ENCODE measurements at places on chromosomes 3 and 15. TPM values are rescaled to one million over a fixed set of nuclear protein-coding genes. Genes with fewer than 3 reads are reported as not detected.

CLDN18 gene
- not detected for total RNA-seq

SNAP23 gene
- 23.5 TPM for total RNA-seq

PAK6 gene
- 10.1 TPM for total RNA-seq

LSAMP gene
- 5.0 TPM for total RNA-seq

B3GNT5 gene
- 2.0 TPM for total RNA-seq

BCHE gene
- 5.5 TPM for total RNA-seq

CHRNA7 gene
- total RNA-seq = 1.2 TPM

SPATA12 gene
- total RNA-seq = not detected

DLL4 gene
- 11.1 TPM for total RNA-seq

ZMYND10 gene
- total RNA-seq = not detected

IL17RE gene
- total RNA-seq = 0.78 TPM

ACKR4 gene
- total RNA-seq = 2.8 TPM

DNA sequence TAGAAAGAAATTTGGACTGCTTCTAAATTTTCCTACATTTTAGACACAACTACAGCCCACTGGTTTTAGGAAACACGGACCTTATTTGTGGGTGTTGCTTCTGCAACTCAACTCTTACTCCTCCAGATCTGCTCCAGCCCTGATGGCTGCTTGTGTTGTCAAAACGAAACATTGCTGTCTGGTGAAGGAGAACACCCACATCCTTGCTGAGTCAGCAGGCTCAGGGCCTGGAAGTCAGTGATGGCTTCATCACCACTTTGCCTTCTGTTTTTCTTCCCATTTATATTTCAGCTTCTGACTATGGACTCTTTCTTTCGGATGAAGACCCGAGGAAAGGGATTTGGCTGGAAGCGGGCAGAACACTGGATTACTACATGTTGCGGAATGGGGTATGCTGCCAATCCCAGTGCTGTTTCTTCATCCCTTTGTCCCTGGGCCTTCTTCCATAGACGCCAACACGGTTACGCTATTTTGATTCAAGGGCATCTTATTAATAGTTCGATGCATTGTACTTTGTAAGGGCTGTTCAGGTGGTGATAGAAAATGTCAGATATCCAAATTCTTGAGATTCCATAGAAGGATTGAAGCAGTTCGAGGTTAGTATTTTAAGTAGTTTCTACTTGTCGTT, 392.6 kb upstream of the TPM1 start:
- DNase-seq = peak; percentile 53

GRCh38 chr3:123481722-123482457, 33.0 kb upstream of the ADCY5 start:
- no peak for DNase-seq

GRCh38 chr3:40022297-40022827, 213.0 kb downstream of the MYRIP start:
- DNase-seq = no peak

GRCh38 chr3:178810181-178810580, 261.4 kb downstream of the ZMAT3 start:
- DNase-seq = no peak

DNA sequence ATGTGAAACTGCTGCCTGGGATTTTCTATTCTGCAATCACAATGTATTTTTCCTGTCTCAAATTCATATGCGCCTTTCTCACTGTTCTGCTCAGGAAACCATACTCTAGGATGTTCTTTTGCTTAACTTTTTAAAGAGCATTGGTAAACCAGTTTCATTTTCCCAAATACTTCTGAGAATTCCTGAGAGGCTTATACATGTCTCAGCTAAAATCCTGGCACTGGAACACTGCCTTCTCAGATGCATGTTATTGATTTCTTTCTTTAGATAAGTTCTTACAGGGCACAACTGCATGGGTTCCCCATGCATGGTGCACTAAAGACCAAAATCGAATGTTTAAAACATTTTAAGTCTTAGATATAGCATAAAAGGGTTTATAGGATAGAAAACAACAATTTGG, 178.3 kb upstream of the PLSCR5 start:
- no peak for DNase-seq

DNA sequence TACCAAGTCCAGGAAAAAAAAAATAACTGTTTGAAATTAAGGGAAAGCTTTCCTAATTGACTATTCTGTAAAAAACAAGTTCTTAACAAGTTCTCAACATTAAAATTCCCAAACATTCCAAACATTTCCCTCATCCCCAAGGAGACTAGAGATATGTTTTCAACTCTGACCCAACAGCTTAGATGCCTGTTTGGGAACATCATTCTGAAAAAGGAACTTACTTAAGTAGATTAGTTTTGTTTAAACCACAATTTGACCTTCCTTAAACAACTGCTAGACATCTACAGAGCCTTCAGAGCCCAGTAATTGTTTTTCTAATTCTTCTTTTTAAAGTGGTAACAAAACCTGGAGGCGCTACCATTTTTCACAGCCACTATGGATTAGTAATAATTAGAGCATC, 12.8 kb downstream of the UBR1 start:
- DNase-seq = no peak

- DNase-seq = no peak
These were observed 17.7 kb downstream of the MAGEF1 start for GRCh38 chr3:184694133-184694665.

- DNase-seq = no peak
These were observed 24.8 kb downstream of the IGF1R start for GRCh38 chr15:98673133-98673532.

DNA sequence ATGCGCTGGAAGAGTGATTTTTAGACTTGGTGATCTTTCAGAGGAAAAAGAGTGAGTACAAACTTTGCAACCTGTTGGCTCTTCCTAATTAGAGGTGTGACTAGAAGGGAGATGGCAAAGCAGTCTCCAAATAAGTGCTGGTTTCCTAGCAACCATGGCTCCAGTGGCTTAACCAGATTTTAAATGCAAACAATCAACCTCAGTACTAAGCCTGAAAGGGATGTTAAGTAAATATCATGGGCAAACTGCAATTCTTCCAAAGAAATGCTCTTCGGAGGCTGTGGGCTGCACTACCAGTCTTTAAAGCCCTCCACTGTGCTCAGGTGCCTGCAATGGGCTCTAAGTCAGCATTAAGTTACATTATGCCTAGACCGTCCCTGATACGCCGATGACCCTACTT, 678.1 kb upstream of the CCDC54 start:
- DNase-seq = no peak

- DNase-seq = no peak
These were observed 213.2 kb downstream of the KCNMB2 start for GRCh38 chr3:178749471-178749870.

GRCh38 chr15:29601811-29602210, 220.5 kb downstream of the TJP1 start:
- DNase-seq = no peak

- no peak for DNase-seq
These were observed 1.3 kb downstream of the SCG5 start for GRCh38 chr15:32642667-32643435.

DNA sequence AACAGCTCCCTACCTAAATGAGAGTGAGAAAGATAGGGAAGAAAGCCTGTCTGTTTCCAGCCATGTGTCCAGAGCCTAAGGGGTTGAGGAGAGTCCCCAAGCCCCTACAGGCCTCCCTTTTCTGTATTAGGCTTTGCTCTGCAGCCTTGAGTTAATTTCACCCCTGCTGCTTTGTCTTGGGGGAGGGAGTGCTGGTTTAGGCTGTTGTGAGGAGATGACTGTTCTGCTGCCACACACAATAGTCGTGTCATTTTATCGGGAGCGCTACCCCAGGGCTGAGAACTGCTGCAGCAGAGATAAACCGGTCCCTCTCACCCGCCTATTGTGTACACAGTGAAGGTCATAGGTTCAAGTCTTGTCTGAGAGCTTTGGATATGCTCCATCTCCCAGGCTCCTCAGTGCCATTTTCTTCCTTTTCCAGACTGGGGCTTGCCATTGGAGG, 1.4 kb downstream of the ZNF609 start:
- no peak for DNase-seq

DNA sequence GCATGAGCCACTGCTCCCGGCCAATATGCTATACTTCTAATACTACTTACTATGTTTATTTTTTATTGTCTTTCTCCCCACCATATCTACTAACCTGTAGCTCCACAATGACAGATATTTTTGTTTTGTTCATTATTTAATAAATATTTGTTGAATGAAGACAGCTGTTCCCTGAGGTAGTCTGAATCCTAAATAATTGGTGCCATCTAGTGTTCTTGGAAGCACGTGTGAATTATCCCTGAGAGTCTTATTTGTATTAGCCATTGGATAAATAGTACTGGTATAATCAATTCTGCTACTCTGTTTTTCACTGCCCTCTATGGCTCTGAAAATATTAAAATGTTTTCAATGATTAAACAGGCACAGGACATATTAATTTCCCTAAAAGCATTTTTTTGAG, 5.6 kb upstream of the APPL1 start:
- DNase-seq = no peak

- DNase-seq = no peak
These were observed 79.3 kb downstream of the EEFSEC start for GRCh38 chr3:128232376-128233178.

GRCh38 chr3:156259896-156260295, 139.5 kb downstream of the KCNAB1 start:
- DNase-seq = no peak

DNA sequence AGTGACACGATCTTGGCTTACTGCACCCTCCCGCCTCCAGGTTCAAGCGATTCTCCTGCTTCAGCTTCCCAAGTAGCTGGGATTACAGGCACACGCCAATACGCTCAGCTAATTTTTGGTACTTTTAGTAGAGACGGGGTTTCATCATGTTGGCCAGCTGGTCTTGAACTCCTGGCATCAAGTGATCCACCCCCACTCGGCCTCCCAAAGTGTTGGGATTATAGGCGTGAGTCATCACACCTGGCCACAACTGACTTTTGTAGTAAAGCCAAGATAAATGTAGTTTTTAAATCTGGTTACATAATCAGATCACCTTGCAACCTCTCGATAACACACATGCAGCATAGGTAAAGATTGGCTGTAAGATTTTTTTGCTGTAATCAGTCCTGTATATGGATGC, 657.5 kb upstream of the DPPA4 start:
- DNase-seq = no peak

DNA sequence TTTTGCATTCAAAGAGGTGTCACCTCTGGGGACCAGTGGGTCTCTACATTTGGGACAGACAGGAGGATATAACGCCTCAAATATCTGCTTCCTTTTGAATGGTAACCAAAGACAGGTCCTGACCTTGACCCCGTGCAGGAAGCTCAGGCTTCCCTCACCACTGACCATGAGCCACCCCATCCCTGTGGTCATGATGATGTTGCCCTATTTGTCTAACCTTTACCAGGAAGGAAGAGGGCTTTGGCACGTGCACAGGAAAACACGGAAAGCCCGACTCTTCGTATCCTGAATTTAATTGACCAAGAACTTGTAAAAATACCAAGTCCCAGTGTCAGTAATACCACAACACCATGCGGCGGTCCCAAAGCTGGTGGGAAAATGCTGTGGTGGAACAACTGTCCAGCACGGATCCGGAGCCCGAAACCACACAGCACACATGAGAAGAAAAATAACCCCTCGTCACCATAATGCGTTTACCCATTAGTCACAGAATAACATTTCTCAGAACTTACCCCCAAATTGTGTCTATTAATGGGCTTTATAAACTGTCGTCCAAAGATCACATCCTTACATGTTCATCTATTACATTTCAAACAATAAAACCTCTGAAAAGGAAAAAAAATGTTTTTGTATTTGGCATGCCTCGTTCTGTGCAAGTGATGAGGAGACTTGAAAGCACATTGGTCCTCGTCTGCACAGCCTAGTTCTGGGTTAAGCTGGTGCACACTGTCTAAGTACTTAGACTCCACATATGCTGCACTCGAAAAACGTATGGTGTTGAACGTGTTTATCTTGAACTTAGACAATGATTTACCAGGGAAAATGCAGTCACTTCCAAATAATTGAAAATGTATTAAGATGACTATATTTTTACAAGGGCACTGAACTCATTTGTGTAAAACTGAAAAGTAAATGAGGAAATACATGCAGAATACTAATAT, 118.9 kb upstream of the IGF1R start:
- DNase-seq = no peak

- no peak for DNase-seq
These were observed 177.1 kb upstream of the GALNT15 start for GRCh38 chr3:15997274-15997943.

DNA sequence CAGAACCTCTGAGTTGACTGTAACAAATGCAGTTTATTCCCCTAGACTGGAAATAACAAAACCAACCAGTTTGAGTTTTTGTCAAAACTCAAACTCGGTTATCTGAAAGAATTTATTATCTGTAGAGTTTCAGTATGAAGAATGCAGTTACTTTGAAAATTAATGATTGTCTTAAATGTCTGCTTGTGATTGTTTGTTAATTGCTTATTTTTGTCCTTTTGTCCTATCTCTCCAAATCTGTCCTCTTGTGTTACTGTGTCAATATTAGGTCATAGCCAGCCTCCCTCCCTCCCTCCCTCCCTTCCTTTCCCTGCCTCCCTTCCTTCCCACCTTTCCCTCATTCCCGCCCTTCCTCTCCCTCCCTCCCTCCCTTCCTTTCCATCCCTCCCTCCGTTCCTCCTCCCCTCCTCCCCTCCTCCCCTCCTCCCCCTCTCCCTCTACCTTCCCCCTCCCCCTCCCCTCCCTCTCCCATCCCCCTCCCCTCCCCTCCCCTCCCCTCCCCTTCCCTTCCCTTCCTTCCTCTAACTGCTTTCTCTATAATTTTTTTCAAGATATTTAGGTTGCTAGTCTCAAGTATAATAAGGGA, 153.5 kb downstream of the FNDC3B start:
- DNase-seq = no peak

- DNase-seq = no peak
These were observed 672.5 kb downstream of the NSUN3 start for GRCh38 chr3:94735354-94735753.

GRCh38 chr3:50430191-50430590, 70.9 kb upstream of the TMEM115 start:
- no peak for DNase-seq

DNA sequence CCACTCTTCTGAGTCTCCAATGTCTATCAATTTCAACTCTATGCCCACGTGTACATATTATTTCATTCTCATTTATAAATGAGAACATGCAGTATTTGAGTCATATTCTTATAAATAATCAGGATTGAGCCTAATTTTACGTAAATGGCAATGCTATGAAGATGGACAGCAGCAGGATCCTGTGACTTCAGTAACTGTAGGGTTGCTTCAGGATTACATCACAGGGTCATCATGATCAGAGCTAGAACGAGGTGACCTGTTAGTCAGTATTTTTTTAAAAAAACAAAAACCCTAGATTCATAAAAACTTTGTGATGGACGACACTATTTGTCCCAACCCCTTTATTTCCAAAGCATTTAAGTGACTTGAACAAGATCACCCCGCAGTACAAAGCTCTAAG, 21.8 kb downstream of the SHC4 start:
- no peak for DNase-seq

DNA sequence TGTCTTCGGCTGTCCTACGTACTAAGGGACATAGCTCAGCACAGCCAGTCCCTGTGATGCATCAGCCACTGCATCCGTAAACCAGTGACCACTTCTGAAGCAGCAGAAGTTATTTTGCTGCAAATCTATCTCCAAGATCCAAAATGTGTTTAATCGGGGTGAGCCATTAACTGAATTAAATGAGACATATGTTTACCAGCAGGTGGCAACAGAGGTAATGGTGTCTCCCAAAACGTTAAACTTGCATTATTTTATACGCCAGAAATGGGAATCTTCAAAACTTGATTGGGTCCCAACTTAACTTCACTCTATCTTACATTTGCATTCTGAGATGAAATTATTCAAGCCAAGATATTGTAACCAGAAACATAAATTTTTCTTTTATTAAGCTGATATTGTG, 75.3 kb upstream of the BOC start:
- DNase-seq = no peak
